ENCODE measurements at places on chromosomes 2 and 18. TPM values are rescaled to one million over a fixed set of nuclear protein-coding genes. Genes with fewer than 3 reads are reported as not detected.

The UGGT1 gene
- polyA plus RNA-seq: 42.8 TPM

The GKN2 gene
- polyA plus RNA-seq: not detected

DNA sequence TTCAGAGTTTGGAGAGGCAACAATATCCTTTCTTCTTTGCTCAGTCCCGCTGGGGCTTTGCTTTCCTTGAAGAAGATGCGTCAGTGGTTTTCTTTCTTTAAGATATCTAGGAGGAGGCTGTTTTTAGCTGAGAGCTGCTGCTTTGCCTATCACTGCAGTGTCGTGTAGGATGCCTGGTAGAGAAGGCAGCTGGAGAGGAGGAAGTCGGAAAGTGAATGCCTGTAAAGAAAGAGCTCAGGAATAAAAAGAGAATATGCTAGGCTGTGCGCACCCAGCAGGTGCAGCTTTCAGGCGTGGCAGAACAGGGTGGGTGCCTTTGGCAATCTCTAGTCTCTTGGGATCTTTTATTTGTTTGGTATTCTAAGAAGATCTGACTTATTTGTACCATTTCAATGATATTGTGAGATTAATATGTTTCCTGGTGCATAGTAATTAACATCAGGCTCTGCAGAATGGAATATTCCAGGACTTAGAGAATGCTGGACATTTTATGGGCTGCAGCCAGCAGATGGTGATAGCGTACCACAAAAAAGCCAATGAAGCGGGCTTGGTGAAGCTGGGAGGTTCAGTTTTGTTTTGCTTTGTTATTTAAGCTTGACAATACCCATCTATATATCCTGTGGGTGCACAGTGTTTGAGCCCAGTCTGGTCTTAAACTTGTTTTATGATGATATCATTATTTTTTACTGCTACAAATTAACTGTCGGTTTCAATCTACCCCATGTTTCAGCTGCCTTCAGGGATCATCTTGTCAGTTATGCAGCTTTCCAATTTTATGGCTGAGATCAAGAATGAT lies 34.9 kb downstream of the CAVIN2 start:
- DNase-seq: peak; percentile 70

- DNase-seq: no peak
Measured at GRCh38 chr2:111162718-111163331, 42.1 kb downstream of the BCL2L11 start.

The MYL1 gene
- not detected for polyA plus RNA-seq

GRCh38 chr2:168212167-168212566 lies 35.2 kb downstream of the STK39 start:
- DNase-seq: no peak

DNA sequence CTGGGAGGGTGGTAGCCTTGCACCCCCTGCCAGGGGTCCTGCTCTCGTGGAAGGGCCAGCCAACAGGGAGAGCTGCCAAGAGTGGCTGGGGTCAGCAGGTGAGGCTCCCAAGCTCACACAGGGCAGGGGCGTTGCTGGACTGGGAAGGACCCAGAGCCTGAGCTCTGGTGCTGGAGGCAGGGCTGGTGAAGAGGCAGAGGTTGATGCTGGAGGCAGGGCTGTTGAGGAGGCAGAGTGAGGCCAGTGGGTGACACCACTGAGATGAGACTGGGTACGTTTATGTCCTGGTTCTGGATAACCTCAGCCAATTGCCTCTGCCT lies 7.0 kb downstream of the ADRA2B start:
- DNase-seq: no peak

The NYAP2 gene
- polyA plus RNA-seq: not detected

GRCh38 chr2:71005271-71006202 lies 10.9 kb upstream of the TEX261 start:
- no peak for DNase-seq

DNA sequence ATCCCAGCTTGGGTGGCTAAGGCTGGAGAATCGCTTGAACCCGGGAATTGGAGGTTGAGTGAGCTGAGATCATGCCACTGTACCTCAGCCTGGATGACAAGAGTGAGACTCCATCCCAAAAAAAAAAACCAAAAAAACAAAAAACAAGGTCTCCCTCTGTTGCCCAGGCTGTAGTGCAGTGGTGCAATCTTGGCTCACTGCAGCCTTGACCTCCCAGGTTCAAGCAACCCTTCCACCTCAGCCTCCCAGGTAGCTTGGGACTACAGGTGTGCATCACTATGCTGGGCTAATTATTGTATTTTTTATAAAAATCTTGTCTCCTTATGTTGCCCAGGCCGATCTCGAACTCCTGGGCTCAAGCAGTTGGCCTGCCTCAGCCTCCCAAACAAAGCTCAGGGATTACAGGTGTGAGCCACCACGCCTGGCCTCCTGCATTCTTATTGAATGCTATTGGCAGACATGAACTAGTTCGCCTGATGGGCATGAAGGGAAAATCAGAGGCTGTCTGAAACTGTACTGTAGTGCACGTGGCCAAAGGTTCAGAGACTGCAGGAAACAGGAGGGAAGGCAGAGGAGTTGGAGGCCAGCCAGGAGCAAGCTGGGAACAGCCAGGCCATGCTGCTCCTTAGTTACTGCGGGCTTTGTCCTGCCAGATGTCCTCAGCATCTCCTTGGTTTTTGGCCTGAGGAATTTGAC lies 16.0 kb upstream of the ASXL2 start:
- no peak for DNase-seq

DNA sequence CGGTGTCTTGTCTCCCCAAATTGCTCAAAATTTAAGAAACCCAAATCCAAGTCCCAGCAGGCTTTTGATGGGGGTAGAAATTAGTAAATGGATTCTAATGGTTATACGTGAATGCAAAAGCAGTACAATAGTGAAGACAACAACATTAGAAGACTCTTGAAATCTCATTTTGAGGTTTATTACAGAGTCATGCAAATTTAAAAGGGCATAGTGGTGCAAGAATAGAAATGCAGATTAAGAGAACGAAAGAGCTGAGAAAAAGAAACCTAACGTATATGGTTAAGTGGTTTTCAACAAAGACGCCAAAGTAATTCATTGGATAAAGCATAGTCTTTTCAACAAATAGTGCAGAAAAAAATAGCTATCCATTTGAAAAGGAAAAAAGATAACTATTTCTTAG lies 33.2 kb upstream of the CXXC1 start:
- no peak for DNase-seq

DNA sequence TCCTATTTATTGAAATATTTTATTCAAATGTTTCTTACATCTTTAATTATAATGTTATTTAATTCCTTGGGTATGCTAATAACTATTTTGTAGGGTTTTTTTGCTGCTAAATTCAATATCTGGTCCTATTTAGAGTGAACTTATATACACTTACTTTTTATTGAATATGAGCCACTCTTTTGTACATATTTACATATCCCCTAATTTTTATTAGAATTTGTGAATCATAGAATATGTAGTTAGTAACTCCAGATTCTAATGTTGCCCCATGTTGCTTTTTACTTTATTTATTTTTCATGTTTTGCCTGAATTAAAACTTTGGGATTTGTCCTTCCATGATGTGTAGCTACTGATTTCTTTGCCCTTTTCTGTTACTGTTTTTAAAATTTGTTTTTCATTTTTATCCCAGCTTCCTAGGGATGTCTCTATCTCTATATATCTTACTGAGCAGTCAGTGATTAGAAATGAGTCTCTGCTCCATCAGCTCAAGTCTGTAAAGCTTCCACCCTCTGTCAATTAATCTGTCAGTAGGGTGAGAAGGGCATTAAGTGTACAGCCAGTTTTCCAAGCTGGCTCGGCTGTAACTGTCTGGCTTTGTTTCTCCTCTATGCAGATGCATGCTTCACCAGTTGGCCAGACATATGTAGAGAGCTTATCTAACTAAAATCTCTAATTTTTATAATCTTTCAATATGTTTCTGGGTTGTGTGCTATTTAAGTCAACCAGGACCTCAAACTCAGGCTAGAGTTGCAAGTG lies 256.9 kb downstream of the CDH19 start:
- DNase-seq: no peak

DNA sequence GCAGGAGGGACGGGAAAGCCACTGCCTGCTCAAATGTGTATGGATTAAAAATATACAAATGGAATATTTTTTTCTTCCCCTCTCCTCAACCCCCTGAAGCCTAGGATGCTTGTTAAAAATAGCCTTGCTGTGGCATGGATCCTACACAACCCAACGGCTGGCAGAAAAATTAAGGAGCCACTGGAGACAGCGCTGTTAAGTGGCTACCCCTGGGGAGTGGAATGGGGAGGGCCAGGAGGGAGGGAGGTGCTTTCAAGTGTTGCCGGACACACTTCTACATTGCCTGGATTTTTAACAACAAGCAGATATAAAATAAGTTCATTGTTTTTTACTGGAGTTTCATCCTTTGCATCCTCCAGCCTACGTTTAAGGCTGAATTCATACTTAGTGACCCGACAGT lies 66.6 kb downstream of the ZBTB7C start:
- no peak for DNase-seq

GRCh38 chr2:208948073-208948472 lies 475.8 kb upstream of the MAP2 start:
- no peak for DNase-seq

The HSPE1 gene
- polyA plus RNA-seq: 213 TPM

DNA sequence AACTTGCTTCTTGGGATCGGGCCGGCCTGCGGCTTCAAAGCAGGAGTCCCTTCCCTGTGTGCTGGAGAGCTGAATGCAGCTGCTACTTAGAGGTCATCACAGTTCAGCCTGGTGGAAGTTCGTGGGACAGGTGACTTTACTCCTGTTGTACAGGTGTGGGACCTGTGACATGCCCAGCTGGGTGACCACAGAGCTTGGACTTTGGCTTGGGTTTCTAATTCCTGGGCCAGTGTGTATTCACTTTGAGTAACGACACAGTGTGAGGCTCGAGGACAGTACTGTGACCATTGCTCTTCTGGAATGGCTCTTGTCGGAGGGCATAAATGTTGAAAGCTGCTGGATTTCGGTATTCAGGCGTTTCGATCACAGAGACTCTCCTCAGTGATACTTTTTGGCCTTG lies 114.5 kb downstream of the STPG4 start:
- DNase-seq: no peak

Measured in left renal cortex interstitium (tissue), 4 donors.